Stimulated activated CD4-positive, alpha-beta T cell treated with anti-CD3 and anti-CD28 coated beads, Interleukin-2, amount 100 ng/mL, for 4 hours (primary cell): ENCODE measurements at places on chromosomes 16 and 17.

- DNase-seq: no peak
Observed at GRCh38 chr16:1691956-1692355, 13.9 kb downstream of the JPT2 start.

DNA sequence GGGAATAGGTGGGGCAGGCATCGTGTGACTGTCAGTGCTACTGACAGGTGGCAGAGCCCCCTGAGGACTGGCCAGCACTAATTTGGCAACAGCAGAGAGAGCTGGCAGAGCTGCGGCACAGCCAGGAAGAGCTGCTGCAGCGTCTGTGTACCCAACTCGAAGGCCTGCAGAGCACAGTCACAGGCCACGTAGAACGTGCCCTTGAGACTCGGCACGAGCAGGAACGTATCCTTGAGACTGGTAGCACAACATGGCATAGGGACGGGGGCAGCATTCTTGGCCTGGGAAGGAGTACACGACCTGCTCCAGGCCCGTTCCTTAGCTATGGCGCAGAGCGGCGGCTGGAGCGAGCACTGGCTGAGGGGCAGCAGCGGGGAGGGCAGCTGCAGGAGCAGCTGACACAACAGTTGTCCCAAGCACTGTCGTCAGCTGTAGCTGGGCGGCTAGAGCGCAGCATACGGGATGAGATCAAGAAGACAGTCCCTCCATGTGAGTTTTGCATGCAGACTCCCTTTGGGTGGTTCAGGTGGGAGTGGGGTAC is 3.0 kb upstream of the NRN1L start:
- DNase-seq: no peak

GRCh38 chr17:35799942-35800341 is 4.5 kb upstream of the MMP28 start:
- no peak for DNase-seq

DNA sequence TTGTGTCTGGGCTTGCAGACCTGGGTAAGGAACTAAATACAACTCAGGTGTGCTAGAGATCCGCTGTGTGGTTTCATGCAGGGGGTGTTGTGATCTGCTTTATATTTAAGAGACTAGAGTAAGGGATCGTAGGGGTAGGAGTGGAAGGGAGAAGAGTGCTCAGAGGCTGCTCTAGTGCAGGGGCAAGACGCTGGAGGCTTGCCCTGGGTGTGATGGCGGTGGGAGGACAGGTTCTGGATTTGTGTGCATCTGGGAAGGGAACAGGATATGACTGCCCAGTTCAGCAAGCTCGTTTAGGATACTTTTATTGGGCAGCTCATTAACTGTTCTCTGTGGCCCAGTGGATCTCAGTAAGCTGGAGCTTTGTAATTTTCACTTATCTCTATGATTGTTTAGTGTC is 47.6 kb downstream of the RPTOR start:
- no peak for DNase-seq

GRCh38 chr16:74485916-74486315 is 64.6 kb upstream of the CLEC18B start:
- DNase-seq: no peak

GRCh38 chr17:74497471-74497870 is 31.0 kb downstream of the CD300A start:
- no peak for DNase-seq

GRCh38 chr17:32828822-32829221 is 48.1 kb downstream of the MYO1D start:
- no peak for DNase-seq
